ENCODE measurements at places on chromosomes 2 and 18.

- DNase-seq: no peak
Observed at GRCh38 chr2:25073025-25073424, 31.1 kb downstream of the EFR3B start.

GRCh38 chr2:146572598-146572997 lies 1272.2 kb upstream of the ACVR2A start:
- no peak for DNase-seq

DNA sequence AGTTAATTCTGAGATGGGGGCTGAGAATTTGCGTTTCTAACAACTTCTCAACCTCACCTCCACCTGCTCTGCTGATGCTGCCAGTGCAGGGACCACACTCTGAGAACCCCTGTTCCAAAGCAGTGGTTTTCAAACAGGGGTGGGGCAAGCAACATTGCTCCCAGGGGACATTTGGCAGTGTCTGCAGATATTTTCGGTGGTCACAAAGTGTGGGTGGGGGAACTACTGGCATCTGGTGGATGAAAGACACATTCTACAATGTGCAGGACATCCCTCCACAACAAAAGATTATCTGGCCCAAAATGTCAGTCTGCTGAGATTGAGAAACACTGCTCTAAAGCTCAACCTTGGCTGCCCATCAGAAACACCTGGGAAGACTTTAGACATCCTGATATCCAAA lies 188.7 kb upstream of the SATB2 start:
- DNase-seq: no peak

DNA sequence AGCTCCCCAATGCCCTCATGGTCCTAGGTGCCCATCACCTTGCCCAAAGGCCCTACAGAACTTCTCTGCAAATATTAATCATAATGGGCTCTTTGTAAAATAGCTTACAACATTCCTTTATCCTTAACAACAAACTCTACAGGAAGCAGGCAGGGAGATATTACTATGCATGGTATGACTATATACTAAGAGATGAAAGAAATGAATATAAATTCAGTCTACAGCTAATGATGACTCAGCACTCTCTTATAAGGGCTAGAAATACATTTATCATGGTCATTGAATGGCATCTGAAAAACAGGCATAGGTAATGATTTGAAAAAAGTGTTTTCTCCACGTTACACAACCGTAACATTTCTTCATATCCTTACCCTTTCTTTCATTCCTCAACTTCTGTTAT lies 254.8 kb upstream of the DSEL start:
- no peak for DNase-seq

DNA sequence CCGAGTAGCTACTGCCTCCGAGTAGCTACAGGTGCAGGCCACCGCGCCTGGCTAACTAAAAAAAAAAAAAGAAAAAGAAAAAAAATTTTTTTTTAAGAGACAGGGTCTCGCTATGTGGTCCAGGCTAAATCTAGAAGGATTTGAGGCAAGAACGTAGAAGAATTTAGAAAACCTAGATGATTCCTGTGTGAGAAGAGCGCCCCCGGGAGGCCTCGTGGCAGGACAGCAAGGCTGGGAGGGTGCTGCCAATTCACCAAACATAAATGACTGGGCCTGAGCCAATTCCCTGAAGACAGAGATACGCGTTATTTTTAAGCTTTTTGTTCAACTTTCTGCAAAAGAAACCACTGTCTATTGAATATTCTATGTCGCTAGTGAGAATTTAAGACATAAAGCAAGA lies 90.1 kb upstream of the TGFA start:
- no peak for DNase-seq

DNA sequence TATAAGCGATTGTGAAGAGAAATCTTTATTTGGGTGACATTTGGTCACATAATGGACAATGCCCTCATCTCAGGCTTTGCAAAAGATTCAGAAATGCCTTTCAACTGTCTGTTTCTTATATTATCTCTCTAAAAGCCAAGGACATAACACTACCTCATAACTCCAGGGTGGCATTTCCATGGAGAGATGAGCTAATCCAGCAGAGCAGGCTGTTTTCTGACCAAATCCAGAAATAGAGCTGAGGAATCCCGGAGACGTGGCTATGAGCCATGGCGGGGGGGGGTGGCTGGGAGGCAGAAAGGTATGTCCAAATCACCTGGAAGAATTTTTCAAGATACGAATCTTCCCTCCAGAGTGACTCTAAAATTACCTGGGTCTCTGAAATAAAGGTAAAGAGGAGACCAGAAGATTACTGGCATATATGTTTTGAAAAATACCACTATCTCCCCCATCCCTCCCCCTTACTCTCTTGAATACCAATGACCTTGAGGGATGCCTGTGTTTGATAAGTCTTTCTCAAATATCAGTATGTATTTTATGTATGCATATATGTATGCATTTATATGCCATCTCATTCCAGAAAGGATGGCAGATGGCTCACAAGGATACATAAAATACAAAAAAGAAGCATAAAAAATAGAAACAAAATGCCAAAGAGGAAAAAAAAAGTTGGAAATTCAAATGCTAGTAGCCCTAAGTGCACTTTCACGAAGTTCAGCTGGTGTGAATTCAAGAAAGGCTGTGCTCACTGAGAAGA lies 296.0 kb upstream of the MGAT5 start:
- DNase-seq: no peak

DNA sequence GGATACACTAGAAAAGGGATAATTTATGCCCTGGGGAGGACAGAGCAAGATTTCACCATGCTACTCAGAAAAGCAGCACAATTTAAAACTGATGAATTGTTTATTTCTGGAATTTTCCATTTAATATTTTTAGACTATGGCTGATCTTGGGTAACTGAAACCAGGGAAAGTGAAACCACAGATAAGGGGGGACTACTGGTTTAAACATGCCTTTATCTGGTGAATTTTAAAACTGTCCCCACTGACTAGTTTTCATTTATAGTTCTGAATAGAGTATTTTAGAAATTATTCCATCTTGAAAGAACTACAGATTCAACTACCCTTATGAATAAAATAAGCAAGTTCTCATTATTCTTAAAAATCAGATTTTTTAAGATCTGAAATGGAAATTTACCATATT lies 15.0 kb downstream of the NFU1 start:
- DNase-seq: no peak

- no peak for DNase-seq
Observed at GRCh38 chr18:4203568-4204437, 251.3 kb downstream of the DLGAP1 start.

GRCh38 chr18:12333506-12334290 lies 25.7 kb downstream of the TUBB6 start:
- DNase-seq: no peak

DNA sequence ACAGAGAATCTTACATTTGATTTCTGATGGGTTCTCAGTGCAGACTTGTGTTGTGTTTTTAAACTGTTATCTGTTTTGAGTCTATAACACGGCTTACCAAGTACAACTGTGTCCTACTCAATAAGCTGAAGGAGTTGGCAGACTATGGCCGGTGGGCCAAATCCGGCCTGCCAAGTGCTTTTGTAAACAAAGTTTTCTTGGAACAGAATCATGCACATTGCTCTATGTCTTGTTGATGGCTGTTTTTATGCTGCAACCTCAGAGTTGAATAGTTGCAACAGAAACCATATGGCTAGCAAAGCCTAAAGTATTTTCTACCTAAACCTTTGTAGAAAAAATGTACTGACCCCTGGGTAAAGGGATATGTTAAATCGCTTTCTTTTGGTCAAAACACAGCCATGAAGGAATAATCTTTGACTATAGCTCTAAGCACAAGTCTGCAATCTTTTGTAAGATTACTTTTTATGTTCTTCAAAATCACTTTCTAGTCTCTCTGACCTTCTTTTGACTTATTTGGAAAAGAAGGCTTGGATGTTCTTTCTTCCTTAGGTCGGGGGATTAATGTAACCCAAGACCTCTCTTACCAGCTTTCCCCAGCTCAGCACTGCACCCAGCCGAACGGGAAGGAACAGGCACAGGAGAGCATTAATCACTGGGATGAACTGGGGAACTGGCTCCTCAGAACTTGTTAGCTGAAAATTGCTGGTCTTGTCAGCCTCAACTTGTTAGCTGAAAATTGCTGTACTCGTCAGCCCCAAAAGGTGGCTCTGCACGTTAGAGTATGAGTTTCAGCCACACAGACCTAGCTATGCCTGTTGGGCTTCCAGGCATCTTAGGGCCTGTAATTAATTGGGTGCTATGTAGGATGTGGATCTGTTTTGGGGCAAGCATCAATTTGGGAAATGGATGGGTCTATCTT lies 75.4 kb downstream of the CD8B2 start:
- DNase-seq: no peak

DNA sequence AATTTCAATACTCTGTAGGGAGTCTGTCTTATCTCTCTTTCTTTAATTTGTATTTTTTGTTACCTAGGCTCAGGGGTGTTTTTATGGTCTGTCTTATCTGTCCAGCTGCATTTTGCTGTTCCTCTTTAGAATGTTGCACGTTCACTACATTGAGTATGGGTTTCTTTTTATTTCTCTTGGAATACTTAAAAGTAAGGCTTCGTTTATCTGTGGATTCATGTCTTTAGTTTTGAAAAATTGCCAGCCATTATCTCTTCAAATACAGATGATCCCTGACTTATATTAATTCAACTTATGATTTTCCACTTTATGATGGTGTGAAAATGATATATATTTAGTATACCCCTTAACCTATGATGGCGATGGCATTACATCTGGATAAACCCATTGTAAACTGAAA lies 26.9 kb downstream of the CARF start:
- no peak for DNase-seq

- no peak for DNase-seq
Observed at GRCh38 chr2:231573096-231573495, 19.6 kb upstream of the TEX44 start.

- DNase-seq: no peak
Observed at GRCh38 chr2:146944601-146945000, 900.2 kb upstream of the ACVR2A start.

GRCh38 chr2:98772536-98772935 lies 41.6 kb upstream of the MGAT4A start:
- DNase-seq: no peak

DNA sequence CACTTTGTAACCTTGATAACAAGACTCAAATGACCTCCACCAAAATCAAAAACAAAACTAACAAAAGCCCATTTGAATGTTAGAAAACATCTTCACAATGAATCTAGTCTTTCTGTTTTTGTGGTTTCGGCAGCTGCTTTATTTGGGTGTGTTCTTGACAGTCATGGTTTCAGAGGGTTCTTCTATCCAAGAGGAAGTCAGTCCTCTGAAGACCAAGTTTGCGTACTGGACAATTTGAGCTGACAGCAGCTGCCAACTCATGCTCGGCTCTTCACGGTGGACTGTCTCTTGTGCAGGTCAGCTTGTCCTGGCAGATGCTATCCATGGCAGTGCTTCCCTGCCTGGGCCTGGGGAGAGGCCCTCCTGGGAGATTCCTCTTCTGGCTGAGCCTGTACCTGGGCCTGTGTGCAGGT lies 91.0 kb downstream of the TMEM17 start:
- DNase-seq: no peak

- no peak for DNase-seq
Observed at GRCh38 chr2:232410238-232410900, 3.7 kb downstream of the ALPG start.

DNA sequence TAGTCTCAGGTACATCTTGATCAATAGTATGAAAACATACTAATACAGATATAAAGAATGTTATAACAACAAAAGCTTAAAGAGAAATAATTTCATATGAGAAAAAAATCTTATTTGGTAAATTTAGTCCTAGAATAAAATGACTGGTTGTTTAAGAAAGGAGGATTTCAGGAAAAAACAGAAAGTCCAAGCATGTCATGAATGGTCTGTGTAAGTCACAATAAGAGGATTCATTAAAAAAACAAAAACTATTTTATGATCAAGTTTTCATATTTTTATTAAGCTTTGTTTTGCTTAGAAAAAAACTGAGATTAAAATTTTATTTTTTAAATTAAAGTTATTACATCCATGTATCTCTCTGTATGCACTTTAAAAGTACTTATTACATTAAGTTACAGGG lies 353.9 kb upstream of the SPHKAP start:
- no peak for DNase-seq

- no peak for DNase-seq
Observed at GRCh38 chr2:220904015-220904414, 668.1 kb downstream of the EPHA4 start.

DNA sequence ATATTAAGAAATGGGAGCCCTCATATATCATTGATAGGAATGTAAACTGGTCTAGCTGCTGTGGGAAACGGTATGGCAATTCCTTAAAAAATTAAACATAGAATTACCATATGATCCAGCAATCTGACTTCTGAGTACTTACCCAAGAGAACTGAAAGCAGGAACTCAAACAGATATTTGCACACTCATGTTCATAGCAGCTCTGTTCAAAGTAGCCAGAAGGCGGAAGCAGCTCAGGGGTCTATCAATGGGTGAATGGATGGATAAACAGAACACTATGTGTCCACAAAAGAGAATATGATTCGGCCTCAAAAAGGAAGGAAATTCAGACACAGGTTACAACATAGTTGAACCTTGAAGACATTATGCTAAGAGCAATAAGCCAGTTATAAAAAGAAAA lies 135.7 kb upstream of the NDUFV2 start:
- DNase-seq: no peak

GRCh38 chr2:42052702-42053481 lies 5.1 kb downstream of the PKDCC start:
- DNase-seq: no peak

DNA sequence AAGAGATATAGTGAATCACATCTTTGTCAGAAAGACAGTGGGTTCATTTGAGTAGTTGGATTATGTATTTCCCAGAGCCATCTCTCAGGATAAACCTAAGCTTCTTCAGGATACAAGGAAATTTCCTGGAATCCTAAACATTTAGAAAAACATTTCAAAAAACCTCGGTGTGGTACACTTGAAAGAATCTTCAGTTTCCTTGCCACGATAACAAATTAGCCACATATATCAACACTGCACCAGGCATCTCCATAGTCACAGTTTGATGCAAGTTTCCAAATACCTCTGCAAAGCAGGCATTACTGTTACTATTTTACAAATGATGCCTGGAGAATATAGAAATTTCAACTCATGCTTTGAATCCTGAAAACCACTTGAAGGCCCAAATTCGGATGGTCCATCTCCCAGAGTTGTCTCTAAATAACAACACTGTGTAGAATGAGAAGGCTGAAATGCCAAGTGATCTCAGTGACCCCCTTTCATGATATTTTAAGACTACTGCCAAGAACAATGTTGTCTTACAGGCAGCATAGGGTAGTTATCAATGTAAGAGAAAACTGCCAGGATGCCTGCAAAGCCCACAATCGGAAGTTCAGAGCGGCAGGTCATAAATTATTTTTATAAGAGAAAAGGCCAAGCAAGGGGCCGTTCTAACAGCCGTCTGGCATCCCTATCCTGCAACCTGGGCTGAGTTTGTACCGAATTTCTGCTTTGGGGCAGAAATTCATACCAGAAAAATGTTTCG lies 307.9 kb downstream of the TXNL1 start:
- no peak for DNase-seq

- DNase-seq: no peak
Observed at GRCh38 chr2:107428781-107429180, 397.9 kb upstream of the RGPD4 start.

DNA sequence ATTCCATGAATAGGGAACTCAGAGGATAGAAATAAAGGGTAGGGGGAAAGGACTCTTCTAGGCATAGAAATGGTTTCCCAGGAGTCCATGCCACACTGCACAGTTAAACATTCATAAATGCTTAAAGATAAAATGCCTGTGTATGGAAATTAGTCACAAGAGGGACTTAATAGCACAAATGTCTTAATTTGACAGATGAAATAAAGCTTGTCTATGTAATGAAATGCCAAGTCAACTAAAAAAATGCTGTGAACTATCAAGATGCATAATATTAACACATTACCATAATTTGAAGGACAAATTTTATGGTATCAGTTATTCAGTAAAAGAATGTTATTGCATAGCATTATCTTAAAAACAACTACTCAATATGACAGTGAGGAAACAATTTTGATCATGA lies 553.2 kb upstream of the NETO1 start:
- no peak for DNase-seq
